ENCODE measurements at places on chromosomes 5 and 9. TPM values are rescaled to one million over a fixed set of nuclear protein-coding genes. Genes with fewer than 3 reads are reported as not detected.

DNA sequence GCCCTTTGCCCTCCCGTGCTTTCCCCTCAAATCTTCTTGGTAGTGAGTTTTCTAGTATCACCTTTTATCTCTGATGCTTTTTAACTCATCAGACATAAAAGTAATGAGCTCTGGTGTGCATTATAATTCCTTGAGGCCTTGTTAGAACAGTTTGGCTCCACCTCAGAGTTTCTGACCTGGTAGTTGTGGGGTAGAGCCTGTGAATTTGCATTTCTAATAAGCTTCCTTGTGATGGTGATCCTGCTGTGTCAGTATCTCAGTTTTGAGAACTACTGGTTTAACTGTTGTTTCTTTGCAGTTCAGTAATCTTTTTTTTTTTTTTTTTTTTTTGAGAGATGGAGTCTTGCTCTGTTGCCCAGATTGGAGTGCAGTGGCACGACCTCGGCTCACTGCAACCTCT lies 31.1 kb downstream of the UBE2D2 start:
- H3K27ac ChIP-seq, result no peak overlapping the region
- H3K4me1 ChIP-seq, result peaks cover 6% of the 10 kb centered on the region
- H3K27me3 ChIP-seq, result no peaks in the 10 kb centered on the region

The GLRA1 gene
- not detected for total RNA-seq

The SPATA31D4 gene
- not detected for total RNA-seq

- no peaks in the 10 kb centered on the region for H3K36me3 ChIP-seq
- no peaks in the 10 kb centered on the region for H3K27me3 ChIP-seq
- no peaks in the 10 kb centered on the region for H3K4me1 ChIP-seq
- H3K27ac ChIP-seq, result no peak overlapping the region
Observed at GRCh38 chr9:78698371-78698770, 401.4 kb downstream of the PSAT1 start.

DNA sequence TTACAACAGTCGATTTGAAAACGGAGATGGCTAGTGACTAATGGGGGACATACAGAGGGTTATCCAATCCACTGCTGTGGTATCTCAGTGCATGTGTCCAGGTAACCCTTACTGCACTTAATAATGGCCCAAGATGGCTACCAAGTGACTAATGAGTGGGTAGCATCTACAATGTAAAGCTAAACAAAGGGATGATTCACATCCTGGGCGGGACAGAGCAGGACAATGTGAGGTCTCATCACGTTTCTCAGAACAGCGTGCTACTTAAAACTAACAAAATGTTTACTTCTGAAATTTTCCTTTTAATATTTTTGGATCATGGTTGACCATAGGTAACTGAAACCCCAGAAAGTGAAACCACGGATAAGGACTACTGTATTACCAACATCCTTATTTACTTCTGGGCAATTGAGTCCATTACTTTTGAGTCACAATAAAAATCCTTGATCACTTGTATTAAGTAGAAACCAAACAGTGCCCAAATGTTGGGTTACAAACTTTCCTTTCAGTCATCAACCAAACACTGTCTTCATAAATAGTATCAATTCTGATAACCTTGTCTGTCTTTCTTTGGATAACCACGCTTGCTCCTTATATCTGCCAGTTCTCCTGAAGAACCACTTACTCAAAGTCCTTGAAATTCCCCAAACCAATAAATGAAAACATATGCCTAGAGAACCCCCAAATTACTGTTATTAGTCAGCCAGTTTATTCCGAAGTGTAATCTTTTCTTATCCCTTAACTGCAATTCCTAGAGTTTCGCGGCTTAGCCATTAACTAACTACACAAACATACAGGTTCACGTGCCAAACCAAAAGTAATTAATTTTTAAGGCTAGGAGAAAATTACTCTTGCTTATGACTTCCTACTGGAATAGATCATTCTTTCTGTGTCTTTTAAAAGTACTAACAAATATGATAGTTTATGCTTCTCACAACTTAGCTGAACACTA lies 59.7 kb downstream of the ELL2 start:
- no peak overlapping the region for H3K4me3 ChIP-seq
- no peaks in the 10 kb centered on the region for H3K27me3 ChIP-seq
- H3K27ac ChIP-seq, result no peak overlapping the region

DNA sequence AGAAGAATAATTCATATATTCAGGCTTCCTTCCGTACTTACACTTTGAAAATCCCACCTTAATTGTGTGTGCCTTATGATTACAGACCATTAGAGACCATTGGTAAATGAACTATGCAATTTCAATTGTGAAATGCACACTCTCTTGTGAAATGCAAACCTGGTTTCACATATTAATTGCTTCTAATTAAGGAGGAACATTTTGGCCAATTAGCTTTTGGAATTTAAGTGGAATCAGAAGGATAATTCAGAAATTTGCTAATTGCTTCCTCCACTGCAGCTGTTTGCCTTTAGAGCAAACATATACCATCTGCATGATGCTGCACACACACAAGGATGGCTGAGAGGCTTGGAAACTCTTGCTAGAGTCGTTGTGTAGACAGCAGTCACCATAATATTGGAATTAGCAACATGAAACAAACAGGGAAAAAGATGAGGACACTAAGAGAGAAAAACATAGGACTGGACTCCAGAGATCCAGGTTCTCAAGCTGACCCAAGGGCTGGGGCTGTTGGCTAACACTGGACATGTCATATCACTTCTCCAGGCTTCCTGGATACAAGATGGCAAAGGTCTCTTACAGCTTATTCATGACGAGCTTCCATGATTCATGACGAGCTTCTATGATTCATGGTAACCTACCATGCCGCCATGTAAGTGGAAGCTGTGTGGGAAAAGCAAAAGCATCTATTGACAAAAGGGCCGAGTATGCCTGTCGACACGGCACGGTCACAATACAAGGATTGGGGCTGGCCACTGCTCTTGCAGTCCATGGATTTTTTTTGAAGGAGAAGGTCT lies 78.0 kb downstream of the PTCH1 start:
- H3K27me3 ChIP-seq, result no peaks in the 10 kb centered on the region
- H3K36me3 ChIP-seq, result no peaks in the 10 kb centered on the region
- no peaks in the 10 kb centered on the region for H3K4me1 ChIP-seq
- no peak for DNase-seq

- H3K27ac ChIP-seq, result peak within 1 kb of the TSS; percentile 94
- peaks cover 42% of the 10 kb centered on the region for H3K4me1 ChIP-seq
- no peak for DNase-seq
- H3K27me3 ChIP-seq, result no peaks in the 10 kb centered on the region
- H3K4me3 ChIP-seq, result peak within 1 kb of the TSS; percentile 77
- H3K36me3 ChIP-seq, result no peaks in the 10 kb centered on the region
Observed at GRCh38 chr5:151686674-151687407, at the start of gene SPARC. Gene SPARC (minus strand): TSS chr5:151686915. CDS start chr5:151676188, 10,727 bp downstream.

DNA sequence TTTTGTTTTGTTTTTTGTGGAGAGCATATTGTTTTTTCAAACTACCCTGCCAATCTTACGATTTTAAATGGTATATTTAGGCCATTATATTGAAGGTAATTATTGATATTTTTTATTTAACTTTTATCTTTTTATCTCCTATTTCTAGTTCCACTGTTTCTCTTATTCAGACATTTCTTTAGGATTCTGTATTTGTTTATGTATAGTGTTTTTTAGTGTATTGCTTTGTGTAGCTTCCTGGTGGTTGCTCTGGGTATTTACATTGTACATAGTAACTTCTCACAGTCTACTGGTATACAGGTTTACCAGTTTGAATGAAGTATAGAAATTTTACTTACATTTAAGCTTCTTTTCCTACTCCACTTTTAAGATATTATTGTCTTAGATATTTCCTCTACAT lies 63.2 kb downstream of the ERCC6L2 start:
- DNase-seq, result no peak
- no peaks in the 10 kb centered on the region for H3K4me1 ChIP-seq
- H3K4me3 ChIP-seq, result no peak overlapping the region
- H3K27ac ChIP-seq, result no peak overlapping the region
- H3K36me3 ChIP-seq, result peaks cover 46% of the 10 kb centered on the region
- H3K27me3 ChIP-seq, result no peaks in the 10 kb centered on the region

The RAPGEF6 gene
- 19.2 TPM for total RNA-seq

DNA sequence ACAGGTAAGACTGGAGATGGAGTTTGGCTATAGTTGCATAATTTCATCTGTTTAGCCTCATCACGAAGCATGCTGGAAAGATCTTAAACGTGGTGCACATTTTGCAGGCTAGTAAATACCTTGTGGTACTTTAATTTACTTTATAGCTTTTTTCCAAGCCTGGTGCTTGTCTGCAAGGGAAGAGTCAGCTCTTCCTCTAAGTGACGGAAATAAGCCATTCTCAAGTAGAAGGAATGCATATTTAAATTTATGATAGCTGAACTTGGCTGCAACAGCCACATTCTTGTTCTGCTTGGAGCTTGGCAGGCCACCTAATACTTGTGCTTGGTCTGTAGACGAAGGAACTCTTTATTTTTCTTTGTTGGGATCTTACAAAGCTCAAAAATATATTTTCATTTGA lies 188.0 kb upstream of the PIK3R1 start:
- peaks cover 22% of the 10 kb centered on the region for H3K4me1 ChIP-seq
- DNase-seq, result no peak
- no peak overlapping the region for H3K4me3 ChIP-seq
- no peaks in the 10 kb centered on the region for H3K36me3 ChIP-seq
- peak overlapping the region; percentile 61 for H3K27ac ChIP-seq

The PCDHA13 gene
- total RNA-seq, result not detected

DNA sequence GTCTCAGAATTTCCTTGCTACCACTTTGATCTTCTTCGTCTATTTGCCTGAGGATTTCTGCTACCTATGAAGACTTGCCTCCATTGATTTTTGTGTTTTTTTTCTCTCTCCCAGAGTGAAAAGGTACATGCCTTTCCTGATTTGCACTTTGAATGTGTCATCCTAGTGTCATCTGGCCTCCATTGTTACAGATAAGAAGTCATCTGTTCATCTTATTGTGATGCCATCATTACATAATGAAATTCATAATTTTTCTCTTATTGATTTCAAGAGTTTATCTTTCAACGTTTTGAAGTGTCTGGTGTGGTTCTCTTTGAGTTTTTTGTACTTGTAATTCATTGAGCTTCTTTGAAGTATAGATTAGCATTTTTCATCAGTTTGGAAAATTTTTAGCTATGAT lies 144.8 kb downstream of the SH3GL2 start:
- H3K36me3 ChIP-seq, result no peaks in the 10 kb centered on the region
- H3K4me1 ChIP-seq, result no peaks in the 10 kb centered on the region
- no peaks in the 10 kb centered on the region for H3K27me3 ChIP-seq
- no peak overlapping the region for H3K4me3 ChIP-seq

DNA sequence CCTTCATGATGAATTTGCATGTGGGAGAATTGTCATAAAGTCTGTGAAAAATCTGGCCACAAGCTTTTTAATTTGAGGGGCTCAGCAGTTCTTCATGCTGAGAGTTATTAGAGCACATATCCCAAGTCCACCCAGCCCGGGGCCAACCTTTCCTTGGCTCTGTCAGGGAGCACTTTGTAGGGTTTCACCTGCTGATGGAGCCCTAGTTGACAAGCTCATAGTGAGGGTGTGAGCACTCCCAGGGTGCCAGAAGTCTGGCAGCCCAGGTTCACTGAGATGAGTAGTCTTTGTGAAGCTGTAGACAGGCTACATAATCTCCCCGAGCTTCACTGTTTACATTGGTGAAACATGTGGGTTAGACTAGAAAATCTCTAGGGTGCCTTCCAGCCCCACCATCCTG lies 97.2 kb upstream of the NREP start:
- no peak overlapping the region for H3K4me3 ChIP-seq
- no peaks in the 10 kb centered on the region for H3K27me3 ChIP-seq
- H3K4me1 ChIP-seq, result no peaks in the 10 kb centered on the region
- DNase-seq, result no peak

The TSSK1B gene
- total RNA-seq, result 1.2 TPM

GRCh38 chr5:1410156-1411014 lies 34.9 kb downstream of the SLC6A3 start:
- H3K36me3 ChIP-seq, result no peaks in the 10 kb centered on the region
- DNase-seq, result no peak
- H3K27ac ChIP-seq, result no peak overlapping the region
- no peaks in the 10 kb centered on the region for H3K27me3 ChIP-seq
- no peak overlapping the region for H3K4me3 ChIP-seq

DNA sequence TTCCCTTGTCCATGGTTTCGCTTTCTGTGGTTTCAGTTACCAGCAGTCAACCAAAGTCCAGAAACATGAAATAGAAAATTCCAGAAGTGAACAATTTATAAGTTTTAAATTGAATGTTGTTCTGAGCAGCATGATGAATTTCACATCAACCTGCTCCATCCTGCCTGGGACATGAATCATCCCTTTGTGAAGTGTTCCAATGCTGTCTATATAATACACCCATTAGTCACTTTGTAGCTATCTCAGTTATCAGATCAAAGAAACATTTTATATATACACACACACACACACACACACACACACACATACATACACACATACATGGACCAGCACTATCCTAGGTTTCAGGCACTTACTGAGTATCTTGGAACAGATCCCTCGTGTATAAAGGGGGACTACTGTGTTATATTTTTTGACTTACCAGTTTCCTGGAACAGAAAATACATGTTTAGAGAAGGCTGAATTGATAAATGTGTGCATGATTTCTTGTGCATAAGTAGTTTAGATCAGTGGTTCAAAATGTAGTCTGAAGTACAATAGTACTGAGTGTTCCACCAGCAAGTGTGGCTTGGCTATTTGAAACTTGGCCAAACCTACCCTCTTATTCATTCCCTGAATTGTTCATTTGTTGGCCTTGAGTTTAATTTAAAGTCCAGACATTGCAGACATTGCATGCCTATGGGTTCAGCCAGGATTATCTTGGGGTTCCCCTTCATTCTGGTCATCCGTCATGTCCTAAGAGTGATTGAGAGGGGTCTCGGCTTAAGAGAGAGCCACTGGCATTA lies 510.0 kb downstream of the GADD45G start:
- no peaks in the 10 kb centered on the region for H3K4me1 ChIP-seq
- H3K27me3 ChIP-seq, result no peaks in the 10 kb centered on the region
- no peak overlapping the region for H3K4me3 ChIP-seq
- no peaks in the 10 kb centered on the region for H3K36me3 ChIP-seq
- H3K27ac ChIP-seq, result no peak overlapping the region

GRCh38 chr9:120583958-120584369 lies 4.0 kb upstream of the CDK5RAP2 start:
- peaks cover 6% of the 10 kb centered on the region for H3K4me1 ChIP-seq
- DNase-seq, result no peak
- H3K4me3 ChIP-seq, result no peak overlapping the region
- H3K36me3 ChIP-seq, result no peaks in the 10 kb centered on the region

- no peak overlapping the region for H3K4me3 ChIP-seq
- H3K4me1 ChIP-seq, result no peaks in the 10 kb centered on the region
- no peak for DNase-seq
- H3K27ac ChIP-seq, result no peak overlapping the region
- no peaks in the 10 kb centered on the region for H3K27me3 ChIP-seq
- H3K36me3 ChIP-seq, result no peaks in the 10 kb centered on the region
Observed at GRCh38 chr5:145629047-145629446, 206.1 kb downstream of the PRELID2 start.

The RALGPS1 gene
- 15.2 TPM for total RNA-seq

- H3K27me3 ChIP-seq, result no peaks in the 10 kb centered on the region
- H3K4me3 ChIP-seq, result no peak overlapping the region
- no peak for DNase-seq
- no peaks in the 10 kb centered on the region for H3K36me3 ChIP-seq
- no peaks in the 10 kb centered on the region for H3K4me1 ChIP-seq
Observed at GRCh38 chr5:57601996-57602395, 119.4 kb upstream of the ACTBL2 start.

GRCh38 chr5:140429724-140430123 lies 28.1 kb downstream of the ANKHD1 start:
- no peak for DNase-seq
- no peaks in the 10 kb centered on the region for H3K27me3 ChIP-seq
- no peak overlapping the region for H3K4me3 ChIP-seq
- H3K27ac ChIP-seq, result no peak overlapping the region

GRCh38 chr5:55902696-55903095 lies 51.5 kb downstream of the IL31RA start:
- H3K4me3 ChIP-seq, result no peak overlapping the region
- peaks cover 3% of the 10 kb centered on the region for H3K4me1 ChIP-seq
- no peaks in the 10 kb centered on the region for H3K27me3 ChIP-seq
- H3K36me3 ChIP-seq, result no peaks in the 10 kb centered on the region

The BTNL8 gene
- not detected for total RNA-seq
